Ascending aorta (tissue), 2 donors: ENCODE measurements at places on chromosomes 7 and 10.

GRCh38 chr7:23291957-23292560, 7.1 kb upstream of the MALSU1 start:
- DNase-seq: no peak

GRCh38 chr7:46421441-46422230, 500.6 kb upstream of the IGFBP3 start:
- DNase-seq: no peak

DNA sequence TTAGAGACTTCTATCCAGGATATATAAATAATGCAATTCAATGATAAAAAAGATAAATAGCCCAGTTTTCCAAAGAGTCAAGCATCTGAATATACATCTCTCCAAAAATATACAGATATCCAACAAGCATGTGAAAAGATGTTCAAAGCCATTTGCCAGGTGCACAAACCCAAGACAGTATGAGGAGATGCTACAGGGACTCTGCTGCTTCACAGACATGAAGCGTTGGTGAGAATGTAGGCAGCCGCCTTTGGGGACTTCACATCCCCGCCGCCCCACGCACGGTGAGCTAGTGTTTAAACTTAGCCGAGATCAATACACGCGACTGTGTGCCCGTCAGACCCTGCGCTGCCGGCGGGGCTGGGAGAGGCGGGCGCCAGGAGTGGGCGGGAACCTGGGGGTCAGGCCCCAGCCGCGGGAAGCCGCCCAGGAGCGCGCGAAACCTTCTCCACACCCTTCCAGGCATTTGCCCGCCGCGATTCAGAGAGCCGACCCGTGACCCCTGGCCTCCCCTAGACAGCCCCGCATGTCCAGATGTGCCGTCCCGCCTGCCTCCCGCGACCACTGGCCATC, 927 bp upstream of the ALOX5 start:
- DNase-seq: no peak

GRCh38 chr7:99027241-99027640, 116.7 kb downstream of the SMURF1 start:
- no peak for DNase-seq

GRCh38 chr10:76133597-76134255, 702.3 kb downstream of the LRMDA start:
- no peak for DNase-seq

DNA sequence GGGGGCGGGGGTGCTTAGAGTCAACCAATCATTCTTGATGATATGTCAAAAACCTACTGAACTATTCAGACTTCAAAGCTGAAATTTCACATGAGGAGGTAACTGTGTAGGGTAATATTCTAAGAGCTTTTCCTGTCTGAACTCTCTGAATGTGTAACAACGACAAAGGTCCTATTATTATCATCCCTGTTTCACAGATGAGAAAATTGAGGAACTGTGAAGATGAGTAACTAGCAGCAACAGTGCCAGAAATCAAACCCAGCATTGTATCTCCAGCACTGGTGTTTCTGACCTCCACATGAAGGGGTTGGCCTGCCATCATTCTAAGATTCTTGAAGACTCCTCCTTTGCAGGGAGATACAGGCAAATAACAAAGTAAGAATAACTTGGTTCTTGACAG, 294.7 kb upstream of the AOAH start:
- no peak for DNase-seq

DNA sequence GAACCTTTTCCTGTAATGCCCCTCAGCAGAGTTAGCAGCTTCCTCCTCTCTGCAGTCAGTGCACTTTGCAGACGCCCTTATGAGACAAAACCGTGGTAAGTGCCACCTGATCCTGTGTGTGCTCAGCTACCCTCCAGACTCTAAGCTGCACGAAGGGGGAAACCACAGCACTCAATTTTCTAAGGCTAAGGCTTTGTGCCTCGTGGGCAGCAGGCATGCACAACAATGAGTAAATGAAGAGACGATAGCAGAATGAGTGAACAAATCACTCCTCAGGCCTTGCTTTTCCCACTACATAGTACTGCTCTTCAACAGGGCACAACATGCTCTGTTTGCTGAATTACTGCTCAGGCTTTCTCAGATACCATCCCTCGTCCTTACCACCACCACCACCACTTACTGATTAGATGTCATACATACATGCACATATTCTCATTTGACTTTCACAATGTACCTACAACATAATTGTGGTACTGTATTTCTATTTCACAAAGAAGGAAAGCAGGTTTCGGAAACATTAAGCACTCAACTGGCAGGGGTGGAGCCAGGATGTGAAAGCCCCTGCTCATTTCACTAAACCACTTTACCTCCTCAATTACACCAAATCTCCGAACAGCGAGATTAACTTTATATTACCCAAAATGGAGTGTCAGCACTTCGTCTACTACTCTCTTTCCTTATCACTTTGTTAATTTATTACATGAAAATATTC, 85.4 kb downstream of the ICA1 start:
- DNase-seq: no peak

GRCh38 chr10:101858723-101859500, 15.3 kb upstream of the KCNIP2 start:
- no peak for DNase-seq

GRCh38 chr7:24877790-24878311, 102.1 kb downstream of the OSBPL3 start:
- no peak for DNase-seq

GRCh38 chr10:113348694-113349093, 204.2 kb upstream of the HABP2 start:
- DNase-seq: no peak

GRCh38 chr7:138753610-138754009, 44.2 kb upstream of the TMEM213 start:
- no peak for DNase-seq

DNA sequence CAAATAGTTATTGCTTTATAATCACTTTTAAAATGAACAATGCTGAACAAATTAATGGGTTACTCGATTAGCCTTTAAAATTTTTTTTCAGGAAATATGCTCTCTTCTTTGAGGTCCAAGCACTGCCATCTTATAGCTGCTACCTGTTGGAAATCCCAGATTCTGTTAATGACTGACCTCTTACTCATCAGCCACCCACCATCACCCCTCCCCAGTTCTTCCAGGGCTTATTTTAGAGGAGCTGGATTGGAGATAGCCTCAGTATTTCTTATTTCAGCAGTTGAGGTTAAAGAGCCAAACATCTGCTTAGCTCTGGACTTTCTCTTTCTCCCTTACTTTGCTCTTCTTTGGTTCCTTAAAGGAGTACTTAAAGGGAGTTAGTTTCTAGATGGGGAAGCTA, 420.0 kb downstream of the EXOC4 start:
- DNase-seq: no peak

GRCh38 chr10:77297393-77297739, 340.2 kb downstream of the KCNMA1 start:
- DNase-seq: no peak

GRCh38 chr10:61834519-61834918, 67.0 kb upstream of the ARID5B start:
- no peak for DNase-seq

DNA sequence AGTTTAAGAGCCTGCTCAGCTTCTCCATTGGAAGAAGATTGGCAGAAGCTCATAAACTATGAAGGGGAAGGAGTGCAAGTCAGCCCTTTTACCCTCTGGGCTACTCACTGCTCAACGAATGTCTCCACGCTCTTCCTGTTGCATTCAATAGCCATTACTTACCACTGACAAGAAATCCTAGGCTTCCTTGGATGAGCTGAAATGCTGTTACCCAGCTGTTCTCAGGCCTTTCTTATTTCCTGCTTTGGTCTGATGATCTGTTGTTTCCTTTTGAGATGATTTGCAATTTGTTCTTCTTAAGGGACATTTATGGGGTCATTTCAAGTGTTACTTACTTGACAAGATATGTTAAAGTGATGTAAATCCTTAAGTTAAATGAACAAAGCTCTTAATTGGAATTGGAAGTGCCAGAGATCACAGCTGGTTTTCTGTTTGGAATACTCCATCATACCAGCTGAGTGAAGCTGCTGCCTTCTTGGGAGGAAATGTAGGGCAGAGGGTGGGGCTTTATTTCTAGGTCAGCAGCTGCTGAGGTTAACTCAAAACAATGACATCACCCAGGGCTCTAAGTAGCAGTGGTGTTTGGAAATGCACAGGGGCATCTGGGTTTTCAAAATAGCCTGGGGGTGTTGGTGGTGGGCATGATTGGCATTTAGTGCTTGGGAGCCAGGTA, 170.0 kb downstream of the PRKCQ start:
- DNase-seq: no peak

DNA sequence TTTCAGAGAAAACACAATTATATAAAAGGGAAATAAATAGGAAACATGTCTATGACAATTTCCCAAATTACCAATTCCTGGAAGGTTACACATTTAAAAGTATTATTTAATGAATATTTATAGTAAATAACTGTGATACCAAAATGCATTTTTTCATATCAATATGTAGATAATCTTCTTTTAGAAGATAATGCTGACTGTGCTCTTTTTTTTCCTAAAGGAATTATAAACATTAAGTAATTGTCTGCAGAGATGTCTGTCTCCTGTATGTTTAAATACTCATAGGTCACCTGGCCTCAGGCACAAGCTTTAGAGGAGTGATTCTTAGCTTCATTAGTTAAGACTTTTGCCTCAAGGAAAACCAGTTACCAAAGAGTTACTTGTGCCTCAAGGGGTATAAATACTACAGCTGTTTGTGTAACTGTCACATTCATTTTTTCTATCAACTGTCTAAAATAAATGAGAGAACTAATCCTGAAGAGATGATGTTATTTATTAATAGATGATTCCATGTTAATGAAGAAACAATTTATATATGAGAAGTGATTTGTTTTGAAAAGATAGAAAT, 77.1 kb downstream of the DNAJC1 start:
- DNase-seq: no peak

- DNase-seq: no peak
These were observed 60.3 kb upstream of the IL6 start for GRCh38 chr7:22666732-22667131.

DNA sequence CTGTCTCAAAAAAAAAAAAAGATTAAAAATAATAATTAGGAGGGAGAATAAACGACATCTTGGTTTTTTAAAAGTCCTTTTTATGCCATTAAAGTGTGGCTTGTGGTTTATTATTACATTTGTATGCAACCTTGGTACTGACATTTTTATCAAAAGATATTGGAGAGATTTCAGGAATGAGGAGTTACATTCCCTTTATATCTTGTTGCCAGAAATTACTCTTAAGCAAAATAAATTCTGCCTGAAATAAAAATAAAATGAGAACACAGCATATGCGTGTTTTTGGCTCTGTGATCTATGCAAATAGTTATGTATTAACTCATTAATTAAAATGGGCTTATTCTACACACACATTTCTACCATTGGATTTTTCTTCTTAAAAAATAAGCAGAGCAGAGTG, 202.4 kb downstream of the BICC1 start:
- DNase-seq: no peak

DNA sequence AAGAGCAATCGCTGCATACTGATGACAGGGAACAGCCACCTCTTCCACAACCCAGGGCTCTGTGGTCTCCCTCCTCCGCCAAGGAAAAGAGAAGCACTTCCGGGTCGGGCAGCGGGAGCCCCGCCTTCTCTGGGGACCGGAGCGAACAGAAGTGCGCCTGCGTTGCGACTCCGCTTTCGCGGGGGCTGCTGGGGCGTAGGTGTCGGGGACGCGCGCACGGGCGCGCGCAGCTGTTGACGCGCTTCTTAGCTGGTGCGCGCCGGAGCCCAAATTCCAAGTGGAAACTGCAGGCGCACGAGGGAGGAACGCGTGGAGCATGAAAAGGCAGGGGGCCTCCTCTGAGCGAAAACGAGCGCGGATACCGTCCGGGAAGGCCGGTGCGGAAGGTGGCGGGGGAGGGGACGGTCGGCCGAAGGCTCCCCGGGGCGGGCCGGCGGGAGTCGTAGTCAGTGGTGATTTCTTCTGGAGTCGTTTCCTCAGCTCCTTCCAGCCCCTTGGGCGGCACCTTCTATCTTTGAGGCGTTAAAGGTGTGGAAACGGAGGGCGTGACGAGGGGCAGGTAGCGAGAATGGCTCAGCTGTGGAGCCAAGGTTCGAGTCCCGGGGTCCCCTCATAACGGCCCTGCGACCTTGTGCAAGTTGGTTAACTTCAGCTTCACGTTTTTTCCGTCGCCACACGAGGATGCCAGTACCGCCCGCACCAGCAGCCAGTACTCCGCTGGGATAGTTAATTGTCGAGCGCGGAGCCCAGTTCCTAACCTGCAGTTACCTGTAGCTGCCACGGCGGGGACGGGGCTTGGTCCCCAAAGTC, at the start of the genes COX15 and CUTC:
Gene COX15, minus strand, starts transcription at position 95 of the 810 bp plus-strand sequence. Its CDS starts 78 bp downstream, at position 17.
Gene CUTC, plus strand, starts transcription at position 202 of the 810 bp plus-strand sequence. Its CDS starts 115 bp downstream, at position 317.
- peak; percentile 87 for DNase-seq

DNA sequence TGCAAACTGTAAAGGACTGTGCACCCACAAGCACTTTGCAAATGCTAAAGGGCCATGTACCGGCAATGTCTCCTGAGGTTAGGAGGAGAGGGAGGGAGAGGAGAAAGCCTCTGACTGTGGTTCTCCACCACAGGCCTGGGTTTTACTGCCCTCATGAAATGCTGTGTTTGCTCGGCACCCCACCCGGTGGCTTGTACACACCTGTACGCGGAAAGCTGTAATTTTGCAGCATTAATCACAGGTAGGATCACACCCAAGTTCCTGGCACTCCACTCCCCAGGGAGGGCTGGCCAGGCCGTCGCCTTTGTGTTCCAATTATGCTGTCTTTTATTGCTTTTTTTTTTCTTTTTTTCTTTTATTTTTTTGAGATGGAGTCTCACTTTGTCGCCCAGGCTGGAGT, 78.5 kb upstream of the MYL10 start:
- DNase-seq: no peak

DNA sequence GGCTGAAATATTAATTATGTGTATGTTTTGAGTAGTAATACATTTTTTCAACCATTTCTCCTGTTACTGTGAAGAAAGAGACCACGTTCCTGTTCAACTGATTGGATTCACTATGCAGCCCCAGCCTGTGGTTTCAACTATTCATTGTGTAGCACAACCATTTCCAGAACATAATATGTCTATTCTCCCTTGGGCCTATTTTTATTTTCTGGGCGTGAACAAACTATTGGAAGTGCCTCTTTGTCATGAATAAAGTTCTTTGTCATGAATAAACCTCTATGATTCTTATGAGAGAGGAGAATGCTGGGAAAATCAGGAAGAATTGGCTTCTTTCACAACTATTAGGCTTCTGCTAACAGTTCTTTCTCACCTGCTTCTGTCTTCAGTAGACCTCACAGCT, 152.4 kb downstream of the GNAT3 start:
- DNase-seq: no peak

DNA sequence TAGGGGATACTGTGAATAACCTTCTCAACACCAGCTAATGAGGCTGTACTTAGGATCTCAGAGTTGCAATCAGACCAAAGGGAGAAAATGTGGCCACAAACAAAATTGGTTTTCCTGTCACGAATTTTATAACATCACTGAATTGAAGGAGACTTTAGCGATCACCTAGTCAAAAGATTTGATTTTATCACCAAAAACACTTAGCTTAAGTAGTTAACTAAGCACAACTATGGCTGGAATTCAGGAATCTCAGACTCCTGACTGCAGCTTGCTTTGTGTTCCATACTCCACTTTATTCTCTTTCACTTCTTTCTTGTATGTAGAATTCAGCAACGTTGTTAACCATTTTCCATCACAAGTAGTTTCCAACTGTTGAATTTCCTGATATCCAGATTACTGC, 152.0 kb downstream of the SLC16A9 start:
- no peak for DNase-seq

DNA sequence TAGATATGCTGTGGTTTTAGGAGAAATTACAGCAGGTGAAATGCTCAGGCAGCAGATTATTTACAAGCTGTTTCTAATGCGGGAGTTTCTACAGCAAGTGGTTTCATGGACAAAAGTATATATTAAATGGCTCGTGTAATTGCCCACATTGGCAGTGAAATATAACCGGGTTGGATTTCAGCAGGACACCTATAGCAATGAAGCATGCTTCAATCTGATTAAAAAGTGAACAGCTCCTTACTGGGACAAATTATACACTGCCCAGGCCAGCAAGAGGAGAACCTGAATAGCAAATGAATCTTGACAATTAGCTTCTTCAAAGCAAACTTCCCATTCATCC, 35.2 kb upstream of the LYZL1 start:
- DNase-seq: no peak
